ENCODE measurements at places on chromosomes 7 and 10. TPM values are rescaled to one million over a fixed set of nuclear protein-coding genes. Genes with fewer than 3 reads are reported as not detected.

The HYAL4 gene
- total RNA-seq, result not detected

The ASB15 gene
- not detected for total RNA-seq

DNA sequence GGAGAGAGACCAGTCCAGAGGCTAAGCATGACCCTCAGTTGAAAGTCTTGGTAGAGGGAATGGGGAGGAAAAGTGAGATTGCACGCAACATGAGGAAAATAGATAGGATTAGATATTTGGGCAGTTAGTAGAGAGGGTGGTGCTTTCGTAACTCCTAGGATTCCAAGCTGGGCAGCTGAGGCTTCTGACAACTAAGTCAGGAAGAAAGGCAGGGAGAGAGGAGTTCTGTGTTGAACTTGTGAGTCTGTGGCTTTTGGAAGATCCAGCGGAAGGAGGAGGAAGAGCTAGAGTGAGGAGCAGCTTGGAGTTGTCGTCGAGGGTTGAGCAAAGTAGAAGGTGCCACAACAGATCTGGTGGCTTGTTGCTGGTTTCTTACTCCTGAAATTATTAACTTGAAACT is 21.8 kb downstream of the CUL1 start:
- DNase-seq, result no peak

GRCh38 chr10:51204066-51204465 is 129.8 kb downstream of the PRKG1 start:
- no peak for DNase-seq

The ARHGAP12 gene
- total RNA-seq, result 32.3 TPM

- peak; percentile 95 for DNase-seq
These were observed 2.0 kb downstream of the FBXL15 start for GRCh38 chr10:102422545-102423129.

DNA sequence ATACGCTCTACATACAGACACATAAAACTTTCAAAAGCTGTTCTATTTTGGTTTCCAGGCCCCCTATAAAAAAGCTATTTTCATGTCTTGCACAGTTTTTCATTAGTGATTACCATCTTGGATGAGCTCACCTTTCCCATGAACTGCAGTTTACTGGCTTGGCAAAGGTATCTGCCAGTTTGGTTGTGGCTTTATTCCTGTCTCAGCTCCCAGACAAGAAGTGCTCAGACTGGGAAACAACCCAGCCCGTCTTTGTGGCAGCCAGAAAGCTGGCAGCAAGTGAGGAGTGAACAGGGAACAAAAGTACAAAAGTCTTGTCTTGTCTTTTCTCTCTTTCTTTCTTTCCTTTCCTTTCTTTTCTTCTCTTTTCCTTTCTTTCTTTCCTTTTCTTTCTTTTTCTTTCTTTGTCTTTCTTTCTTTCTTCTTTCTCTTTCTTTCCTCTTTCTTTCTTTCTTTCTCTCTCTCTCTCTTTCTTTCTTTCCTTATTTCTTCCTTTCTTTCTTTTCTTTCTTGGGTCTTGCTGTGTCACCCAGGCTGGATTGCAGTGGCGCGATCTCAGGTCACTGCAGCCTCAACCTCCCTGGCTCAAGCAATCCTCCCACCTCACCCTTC is 138.8 kb downstream of the CFAP58 start:
- DNase-seq, result peak; percentile 49

- DNase-seq, result no peak
These were observed 104.7 kb upstream of the IL6 start for GRCh38 chr7:22622116-22622785.
